Neural progenitor cell (in vitro differentiated cells): ENCODE measurements at places on chromosomes 4 and X.
A peak's percentile ranks its signal among the peaks of the same experiment; 100 is the strongest.

- peak; percentile 54 for DNase-seq
Measured at GRCh38 chrX:72306085-72306801, 529 bp upstream of the CITED1 start.

GRCh38 chrX:100409610-100410590 is at the start of gene PCDH19:
Gene PCDH19, minus strand, starts transcription at chrX:100410273. Its CDS starts 1,676 bp downstream, at chrX:100408597.
- DNase-seq: peak; percentile 89

DNA sequence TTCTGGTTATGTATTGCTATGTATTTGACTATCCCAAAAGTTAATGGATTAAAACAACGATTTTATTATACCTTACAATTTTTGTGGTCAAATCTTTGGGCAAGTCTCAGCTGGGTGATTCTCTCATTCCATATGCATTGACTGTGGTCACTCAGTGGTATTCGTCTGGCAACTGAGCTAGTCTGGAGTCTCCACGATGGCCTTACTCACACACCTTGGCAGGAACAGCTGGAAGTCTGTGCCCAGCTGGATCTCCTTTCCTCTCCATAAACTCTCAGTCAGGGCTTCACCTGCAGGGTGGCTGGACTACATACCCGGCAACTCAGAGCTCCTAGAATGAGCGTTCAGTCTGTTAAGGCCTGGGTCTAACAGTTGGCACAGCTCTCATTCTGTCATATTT is 141.1 kb upstream of the WDFY3 start:
- DNase-seq: no peak

DNA sequence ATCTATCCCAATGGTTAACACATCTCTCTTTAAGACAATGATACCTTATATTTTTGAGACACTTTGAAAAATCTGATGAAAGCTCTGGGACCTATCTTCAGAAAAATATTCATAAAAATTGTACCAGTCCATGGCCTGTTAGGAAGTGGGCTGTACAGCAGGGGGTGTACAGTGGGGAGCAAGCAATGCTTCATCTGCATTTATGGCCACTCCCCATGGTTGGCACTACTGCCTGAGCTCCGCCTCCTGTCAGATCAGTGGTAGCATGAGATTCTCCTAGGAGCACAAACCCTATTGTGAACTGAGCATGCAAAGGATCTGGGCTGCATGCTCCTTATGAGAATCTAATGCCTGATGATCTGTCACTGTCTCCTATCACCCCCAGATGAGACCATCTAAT is 42.6 kb downstream of the C4orf51 start:
- DNase-seq: no peak

DNA sequence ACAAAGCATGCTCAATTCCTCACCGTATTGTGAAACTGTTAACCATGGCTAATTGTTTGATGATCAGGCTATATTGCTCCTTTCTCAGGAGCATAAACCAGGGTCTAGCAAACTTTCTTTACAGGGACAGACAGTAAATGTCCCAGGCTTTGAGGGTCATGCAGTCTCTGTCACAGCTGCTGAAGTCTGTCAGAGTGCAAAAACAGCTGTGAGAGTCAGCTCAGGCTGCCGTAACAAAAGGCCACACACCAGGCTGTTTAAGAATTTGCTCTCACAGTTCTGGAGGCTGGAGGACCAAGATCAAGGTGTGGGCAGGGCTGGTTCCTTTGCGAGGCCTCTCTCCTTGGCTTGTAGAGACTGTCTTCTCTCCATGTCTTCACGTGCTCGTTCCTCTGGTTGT is 75.6 kb downstream of the GPR143 start:
- DNase-seq: no peak

- DNase-seq: no peak
Measured at GRCh38 chr4:147782087-147782781, 50.3 kb downstream of the ARHGAP10 start.

DNA sequence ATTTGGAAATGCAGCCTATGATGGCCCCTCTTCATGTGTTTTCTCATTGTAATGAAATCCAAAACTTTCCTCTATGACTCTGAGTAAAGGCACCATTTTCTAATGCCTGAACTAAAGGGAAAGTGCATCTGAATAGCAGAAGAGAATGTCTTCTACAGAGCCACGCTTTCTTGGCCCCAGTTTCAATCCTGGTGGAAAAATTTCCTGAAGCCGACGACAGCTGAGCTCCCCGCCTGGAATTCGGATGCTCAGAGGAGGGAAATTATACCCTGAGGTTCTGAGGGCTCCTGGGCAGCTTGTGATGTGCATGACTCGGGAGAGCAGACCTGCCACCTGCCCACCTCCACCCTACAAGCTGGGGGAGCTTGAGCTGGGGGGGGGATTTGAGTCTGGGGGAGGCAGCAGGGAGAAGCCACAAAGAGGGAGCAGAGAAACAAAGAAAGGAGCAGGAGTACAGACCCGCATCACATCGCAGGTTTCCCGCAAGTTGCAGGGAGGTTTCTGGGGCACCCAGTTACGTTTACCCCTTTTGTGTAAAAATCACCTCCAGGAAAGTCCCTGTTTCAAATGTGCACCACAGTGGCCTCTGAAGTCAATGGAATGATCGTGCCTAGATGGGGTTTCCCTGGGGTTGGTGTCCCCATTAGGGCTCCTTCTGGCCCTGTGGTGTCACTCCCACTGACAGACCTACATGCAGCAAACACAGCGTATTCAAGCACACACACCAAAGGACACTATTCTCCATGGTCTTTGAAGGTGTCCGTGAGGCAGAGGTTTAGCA is 145.6 kb upstream of the RBPJ start:
- no peak for DNase-seq
